ENCODE measurements at places on chromosomes 6 and 20.

GRCh38 chr20:19648024-19648423, 110.0 kb upstream of the RIN2 start:
- no peak for DNase-seq

- no peak for DNase-seq
Observed at GRCh38 chr20:14777591-14777990, 440.2 kb upstream of the FLRT3 start.

DNA sequence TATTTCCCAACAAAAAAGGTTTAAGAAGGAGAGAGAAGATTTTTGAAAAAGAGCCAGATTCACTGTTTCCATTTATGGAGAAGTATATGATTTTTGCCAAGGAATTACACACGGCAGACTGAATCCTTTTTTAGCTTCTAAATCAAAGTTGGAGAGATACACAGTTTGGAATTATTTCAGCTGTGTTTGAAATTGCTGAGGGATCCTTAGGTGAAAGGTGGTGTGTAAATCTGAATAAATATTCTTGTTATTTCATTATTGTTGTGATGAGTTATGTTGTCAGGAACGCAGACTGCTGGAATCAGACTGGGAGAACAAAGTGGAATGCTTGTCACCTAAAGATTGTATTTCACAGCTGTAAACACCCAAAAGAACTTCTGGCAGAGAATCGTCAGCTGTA, 168.5 kb upstream of the AKIRIN2 start:
- DNase-seq = no peak

DNA sequence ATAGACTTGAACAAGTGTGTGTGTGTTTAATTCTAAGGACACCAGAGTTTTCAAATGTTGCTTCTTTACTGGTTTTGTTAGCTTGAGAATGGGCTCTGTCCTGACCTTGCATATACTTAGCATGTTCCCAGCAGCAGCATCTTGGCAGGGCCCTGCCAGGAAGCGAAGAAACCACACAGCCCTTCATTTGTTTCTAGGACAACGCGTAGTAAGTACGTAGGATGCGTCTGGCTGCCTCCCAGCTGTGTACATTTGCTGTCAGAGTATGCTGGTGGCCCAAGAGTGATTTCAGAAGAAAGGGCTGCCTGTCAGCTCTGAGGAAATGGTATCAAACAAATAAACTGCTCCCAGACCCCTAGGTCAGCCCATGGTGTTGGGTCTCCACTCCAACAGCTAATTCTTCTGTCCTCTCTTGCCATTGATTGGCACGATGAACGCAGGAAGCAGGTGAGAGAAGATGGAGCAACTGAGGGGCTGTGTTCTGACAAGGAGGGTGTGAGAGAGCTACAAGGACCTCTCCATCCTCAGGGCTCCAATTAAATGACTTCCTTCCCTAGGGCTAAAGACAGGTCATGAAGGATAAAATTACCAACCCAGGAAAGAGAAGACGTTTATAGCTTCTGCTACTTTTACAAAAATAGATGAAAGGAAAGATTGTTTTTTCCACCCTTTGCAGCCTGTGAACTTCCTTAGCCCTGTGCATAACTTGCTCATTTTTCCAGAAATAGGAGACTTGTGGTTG, 55.9 kb upstream of the HDDC2 start:
- DNase-seq = peak; percentile 21

GRCh38 chr6:87755708-87756671, 54.0 kb upstream of the AKIRIN2 start:
- no peak for DNase-seq

DNA sequence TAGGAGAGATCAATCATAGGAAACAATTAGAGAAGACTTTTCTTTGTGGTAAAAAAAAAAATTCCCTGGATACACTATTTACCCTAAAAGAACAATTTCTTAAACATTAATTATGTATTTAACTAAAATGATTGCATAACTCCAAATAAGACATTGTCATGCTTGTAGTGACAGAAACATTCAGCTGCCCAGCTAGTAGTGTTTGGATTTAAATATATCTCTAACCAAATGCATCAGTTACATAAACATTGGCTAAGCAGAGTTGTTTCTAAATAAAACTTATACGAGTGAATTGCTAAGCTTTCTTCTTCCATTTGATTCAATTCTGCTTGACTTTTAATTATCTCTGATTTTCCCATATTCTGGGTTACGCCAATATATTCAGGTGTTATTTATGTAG, 23.7 kb downstream of the MLIP start:
- no peak for DNase-seq

GRCh38 chr6:159312206-159312605, 143.0 kb downstream of the FNDC1 start:
- DNase-seq = no peak

DNA sequence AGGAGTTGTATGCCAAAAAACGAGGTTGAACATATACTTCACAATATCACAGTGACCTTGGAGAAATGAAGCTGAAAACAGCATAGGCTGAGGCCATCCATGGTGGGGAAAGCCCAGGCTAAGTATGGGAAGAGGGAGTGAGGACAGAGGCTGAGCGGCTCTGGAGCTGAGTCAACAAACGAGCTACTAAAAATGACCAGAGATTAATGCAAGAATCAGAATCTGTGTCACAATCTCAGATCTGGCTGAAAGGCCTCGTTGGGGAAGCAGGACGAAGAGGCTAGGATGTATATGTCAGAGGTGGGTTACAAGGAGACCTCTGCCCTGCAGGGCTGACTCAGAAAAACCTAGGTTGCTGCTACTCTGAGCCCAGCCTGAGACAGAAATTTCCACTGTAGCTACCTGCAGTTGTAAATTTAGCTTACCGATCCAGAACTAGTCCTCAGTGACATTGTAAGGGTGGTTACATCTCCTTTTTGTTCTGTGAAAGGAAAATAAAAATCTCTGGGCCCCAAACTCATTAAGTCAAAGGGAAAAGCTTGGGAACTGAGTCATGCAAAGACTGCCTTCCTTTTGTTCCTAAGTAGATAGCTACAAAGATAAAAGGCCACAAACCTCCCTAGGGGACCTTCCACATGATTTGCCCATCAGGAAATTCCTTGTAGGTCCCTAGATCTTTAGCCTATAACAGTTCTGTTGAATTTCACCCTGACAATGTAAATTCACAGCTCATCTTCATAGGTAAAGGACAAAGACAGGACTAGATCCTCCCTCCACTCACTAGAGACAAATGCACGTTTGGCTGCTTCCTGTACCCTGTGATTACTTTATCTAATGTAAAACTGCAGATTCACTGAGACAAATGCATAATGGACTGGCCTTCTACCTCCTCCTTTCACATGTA, 8.5 kb upstream of the TUBB2A start:
- DNase-seq = no peak

DNA sequence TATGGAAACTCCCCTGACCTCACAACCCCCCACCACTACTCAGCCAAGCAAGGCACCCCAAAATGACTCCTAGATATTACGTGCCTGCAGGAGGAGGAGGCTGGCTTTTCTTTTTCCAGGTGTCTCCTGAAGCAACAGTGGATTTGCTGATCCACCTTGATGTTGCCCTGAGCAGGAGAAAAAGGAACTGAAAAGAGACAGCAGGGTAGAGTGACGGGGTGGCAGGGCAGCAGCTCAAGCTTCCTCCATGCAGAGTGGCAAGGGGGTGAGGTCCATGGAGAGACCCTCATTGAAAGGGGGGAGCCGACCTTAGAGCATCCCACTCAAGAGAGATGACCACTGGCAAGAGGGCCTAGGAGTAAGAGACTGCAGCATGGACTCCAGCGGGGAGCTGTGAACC, 112.0 kb upstream of the SIRPA start:
- DNase-seq = no peak

DNA sequence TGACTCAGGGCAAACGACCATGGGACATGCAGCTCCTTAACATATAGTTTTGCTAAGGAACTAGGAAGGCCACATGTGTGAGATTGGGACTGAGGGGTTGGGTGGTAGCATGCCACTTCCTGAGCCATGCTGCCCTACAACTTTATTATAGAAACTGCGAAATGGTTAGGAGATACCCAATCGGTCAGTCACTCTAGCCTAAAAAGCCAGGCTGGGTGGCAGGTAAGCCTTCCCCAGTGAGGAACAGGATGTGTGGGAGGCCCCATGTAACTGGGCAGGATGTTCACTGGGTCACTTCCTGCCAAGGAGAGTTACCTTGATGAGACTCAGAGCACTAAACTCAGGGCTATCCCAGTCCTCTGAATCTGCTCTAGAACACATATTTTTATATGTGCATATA, 123.5 kb downstream of the MAP3K7 start:
- no peak for DNase-seq

DNA sequence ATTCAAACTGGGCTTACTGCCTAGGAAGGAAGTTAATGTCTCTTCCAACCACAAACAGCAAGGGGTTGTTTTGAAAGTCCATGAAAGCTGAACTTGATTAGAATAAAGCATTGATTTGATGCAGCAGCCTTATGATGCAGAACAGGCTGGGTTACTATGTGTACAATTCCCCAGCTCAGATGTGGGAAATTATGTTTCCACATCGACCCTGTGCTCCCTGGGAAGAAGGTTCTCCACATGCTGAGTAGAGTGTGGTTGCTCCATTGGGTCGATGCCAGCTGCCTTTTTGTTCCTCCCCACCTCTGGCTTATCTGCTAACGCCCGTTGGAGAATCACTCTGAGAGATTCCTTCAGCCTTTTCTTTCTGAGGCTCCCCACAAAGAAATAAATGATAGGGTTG, 1.2 kb downstream of the MAS1L start:
- no peak for DNase-seq

GRCh38 chr6:2449572-2449940, 204.2 kb upstream of the GMDS start:
- DNase-seq = no peak

DNA sequence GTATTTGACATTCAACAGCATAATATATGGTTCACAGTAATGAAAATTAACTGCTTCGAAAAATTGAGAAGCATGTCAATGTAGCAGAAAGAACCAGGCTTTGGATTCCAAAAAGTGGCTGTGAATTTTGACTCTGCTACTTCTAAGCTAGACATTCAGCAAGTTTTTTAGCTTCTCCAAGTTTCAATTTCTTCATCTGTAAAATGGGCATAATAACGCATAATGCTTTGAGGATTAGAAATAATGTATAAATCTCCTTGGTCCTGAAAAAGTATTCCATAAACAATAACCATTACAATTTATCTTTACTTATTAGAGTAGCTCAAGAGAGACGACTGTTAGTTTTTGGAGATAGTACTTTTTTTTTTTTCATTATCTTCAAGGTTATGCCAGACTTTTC, 7.7 kb downstream of the BLTP3A start:
- no peak for DNase-seq

- DNase-seq = no peak
Observed at GRCh38 chr6:54988576-54988975, 142.0 kb downstream of the FAM83B start.

- no peak for DNase-seq
Observed at GRCh38 chr6:90079560-90080490, 185.6 kb downstream of the GJA10 start.

GRCh38 chr6:4873928-4874327, 97.7 kb downstream of the CDYL start:
- no peak for DNase-seq

DNA sequence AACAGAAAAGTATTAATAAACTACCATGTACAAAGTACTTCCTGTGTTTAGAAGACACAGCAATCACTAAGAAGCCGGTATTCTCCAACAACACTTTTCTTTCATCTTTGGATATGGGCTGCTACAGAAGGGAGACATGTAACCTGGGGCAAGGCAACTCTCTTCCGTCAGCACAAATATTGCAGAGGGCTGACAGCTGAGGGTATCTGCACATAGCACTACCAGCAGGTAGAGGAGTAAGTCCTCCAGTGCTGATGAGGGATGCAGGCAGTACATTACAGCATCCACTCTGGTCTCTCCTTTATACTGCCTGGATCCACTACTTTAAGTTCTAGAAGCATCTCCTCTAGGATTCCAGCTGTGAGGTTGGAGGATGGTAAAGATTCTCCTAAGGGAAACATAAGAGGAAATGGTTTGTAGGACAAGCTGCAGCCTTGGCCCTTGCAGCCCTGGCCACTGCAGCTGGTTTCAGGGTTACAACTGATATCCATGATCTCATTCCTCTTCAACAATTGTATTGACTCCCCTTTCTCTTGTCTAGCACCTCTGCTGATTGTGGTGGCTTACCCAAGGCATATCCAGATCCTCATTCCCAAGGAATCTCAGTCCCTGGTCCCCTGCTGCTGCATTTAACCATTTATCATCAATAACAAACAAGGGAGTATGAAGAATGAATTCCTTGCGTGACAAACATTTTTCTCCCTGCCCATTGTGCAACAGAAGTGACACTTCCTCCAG, 110.7 kb upstream of the ADGRF1 start:
- no peak for DNase-seq

GRCh38 chr20:33437141-33437911, 6.2 kb downstream of the SNTA1 start:
- DNase-seq = peak; percentile 90

GRCh38 chr6:150866991-150867501, 1.5 kb downstream of the MTHFD1L start:
- DNase-seq = no peak

- DNase-seq = no peak
Observed at GRCh38 chr6:82006027-82006738, 241.4 kb downstream of the IBTK start.

GRCh38 chr6:144008120-144008811, at the start of gene PLAGL1:
PLAGL1 (minus strand) TSS chr6:144008259; CDS start chr6:143948136, 60,123 bp downstream.
- DNase-seq = peak; percentile 93

GRCh38 chr20:59735486-59735885, 131.1 kb downstream of the PHACTR3 start:
- DNase-seq = no peak

DNA sequence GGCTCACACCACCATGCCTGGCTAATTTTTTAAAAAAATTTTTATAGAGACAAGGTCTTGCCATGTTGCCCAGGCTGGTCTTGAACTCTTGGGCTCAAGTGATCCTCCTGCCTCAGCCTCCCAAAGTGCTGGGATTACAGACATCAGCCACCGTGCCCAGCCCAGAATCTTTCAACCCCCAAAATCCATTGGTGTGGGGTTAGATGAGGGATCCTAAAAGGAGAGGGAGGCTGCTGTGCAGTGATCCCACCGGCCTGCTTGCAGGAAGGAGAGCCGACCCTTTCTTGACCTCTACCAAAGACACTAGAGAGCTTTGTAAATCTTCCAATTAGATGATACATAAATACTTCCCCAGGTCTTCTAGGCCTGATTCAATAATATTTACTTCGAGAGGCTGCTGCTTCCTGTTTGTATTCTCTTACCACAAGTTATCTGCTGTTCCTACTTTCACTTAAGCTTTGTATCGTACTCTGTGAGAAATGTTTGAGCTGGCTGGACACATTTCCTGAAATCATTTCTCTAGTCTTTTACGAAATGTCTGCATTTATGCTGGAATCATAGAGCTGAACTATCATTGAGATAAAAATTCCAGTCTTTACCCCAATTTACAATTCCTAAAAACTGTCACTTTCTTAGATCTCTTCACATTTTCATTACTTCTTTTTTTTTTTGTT, 49.3 kb upstream of the IER3 start:
- no peak for DNase-seq

DNA sequence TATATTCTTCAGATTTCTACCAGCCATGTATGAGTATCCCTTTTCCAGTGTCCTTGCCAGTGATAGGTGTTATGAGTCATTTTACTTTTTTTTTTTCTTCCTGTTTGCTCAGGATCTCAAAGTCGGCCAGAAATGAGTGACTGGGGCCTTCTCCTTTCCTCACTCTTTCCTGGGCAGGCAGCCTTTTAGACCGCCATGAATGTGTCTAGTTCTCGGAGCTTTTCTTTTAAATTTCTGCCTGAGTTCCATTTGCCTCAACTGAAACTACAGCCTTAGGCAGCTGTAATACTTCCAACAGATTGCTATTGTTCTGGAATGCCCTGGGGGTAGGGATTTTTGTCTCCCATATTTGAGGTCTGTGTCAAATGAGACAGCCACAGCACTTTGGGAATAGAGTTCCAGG, 83.7 kb downstream of the STXBP5 start:
- DNase-seq = no peak

All from right cardiac atrium (tissue), 5 donors.